ENCODE measurements at places on chromosomes 12 and 14.
A peak's percentile ranks its signal among the peaks of the same experiment; 100 is the strongest.

- no peak for DNase-seq
These were observed at the start of gene SLC10A1 for GRCh38 chr14:69796797-69797500. Gene SLC10A1 (minus strand): TSS chr14:69797241. CDS start chr14:69797155, 86 bp downstream.

DNA sequence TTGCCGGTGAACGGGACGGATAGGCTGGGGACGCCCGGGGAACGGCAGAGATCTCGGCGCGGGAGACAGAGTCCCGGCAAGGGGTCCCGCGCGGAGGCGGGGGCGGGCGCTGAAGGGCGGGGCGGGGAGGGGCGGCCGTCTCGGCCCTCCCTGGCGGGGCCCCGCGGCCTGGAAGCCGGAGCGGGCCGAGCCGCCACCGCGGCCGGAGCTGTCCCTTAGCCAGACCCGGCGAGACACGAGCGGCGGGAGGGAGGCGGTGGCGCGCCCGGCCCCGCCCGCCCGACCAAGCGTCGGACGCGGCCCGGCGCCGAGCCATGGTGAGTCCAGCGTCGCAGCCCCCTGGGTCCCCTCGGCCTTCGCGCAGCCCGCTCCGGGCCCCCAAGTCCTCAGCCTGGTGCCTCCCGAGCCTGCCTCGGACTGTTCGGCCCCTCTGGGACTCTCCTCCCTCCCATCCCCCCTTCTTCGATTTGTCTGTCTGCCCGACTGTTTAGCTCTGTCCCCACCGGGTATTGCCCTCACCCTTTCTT, at the start of gene ARHGEF40:
TSS of gene ARHGEF40 (plus strand) at position 222 of the 527 bp plus-strand sequence. CDS start at position 315, 93 bp downstream.
- peak; percentile 66 for DNase-seq

DNA sequence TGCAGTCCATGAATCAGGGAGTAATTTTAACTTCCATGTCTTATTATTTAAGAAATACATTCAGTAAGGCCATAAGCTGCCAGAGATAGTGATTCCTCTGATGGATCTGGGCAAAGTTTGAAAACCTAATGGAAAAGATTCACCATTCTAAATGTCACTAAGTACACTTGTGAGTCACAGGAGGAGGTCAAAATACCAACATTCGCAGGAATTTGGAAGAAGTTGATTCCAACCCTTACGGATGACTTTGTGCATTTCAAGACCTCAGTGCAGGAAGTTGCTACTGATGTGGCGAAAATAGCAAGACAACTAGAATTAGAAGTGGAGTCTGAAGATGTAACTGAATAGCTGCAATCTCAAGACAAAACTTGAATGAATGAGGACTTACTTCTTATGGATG, 69.8 kb downstream of the OSBPL8 start:
- DNase-seq: no peak

DNA sequence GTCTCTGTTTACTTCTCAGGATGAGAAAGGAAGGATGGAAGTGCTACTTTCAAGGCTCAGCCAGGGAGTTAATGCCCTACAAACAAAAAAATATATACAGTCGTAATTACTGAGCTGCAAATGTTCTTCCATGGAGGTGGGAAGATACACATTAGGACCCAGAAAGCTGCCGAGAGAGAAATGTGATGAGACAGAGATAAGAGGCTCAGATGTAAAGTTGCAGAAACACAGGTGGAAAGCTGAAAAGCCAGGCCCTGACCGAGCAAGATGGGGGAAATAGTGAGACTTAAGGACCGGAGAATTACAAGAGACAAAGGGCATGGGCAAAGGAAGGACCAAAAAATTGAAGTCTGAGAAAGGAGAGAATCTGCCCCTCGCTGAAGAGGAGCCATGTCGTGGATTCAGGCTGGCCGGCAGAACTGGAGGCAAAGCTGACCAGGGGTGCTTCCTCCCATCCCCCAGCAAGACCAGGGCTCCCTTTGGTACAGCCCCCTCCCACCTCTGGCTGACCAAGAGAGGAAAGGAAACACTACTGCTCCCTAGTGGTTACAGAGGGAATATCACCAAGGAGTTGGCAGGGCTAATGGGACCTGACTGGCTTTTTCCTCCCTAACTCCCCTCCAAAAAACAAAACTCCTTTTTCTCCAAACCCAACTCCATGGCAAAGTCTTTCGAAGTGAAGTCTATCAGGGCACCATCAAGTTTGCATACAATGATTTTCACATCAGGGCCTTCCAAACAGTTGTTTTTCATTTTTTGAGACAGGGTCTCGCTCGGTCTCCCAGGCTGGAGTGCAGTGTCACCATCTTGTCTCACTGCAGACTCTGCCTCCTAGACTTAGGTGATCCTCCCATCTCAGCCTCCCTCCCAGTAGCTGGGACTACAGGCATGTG, 12.1 kb downstream of the ZFHX2 start:
- peak; percentile 52 for DNase-seq

GRCh38 chr12:92342574-92342973, 196.9 kb upstream of the BTG1 start:
- no peak for DNase-seq

- DNase-seq: no peak
These were observed 20.8 kb downstream of the BCAT1 start for GRCh38 chr12:24928131-24928530.
